ENCODE measurements at places on chromosomes 16 and 17.
A peak's percentile ranks its signal among the peaks of the same experiment; 100 is the strongest.

- DNase-seq = peak; percentile 84
These were observed 767 bp downstream of the ARSG start for GRCh38 chr17:68291836-68292688.

GRCh38 chr17:82831818-82832200 lies 8.0 kb downstream of the ZNF750 start:
- DNase-seq = no peak

GRCh38 chr16:84610376-84610775 lies 7.5 kb downstream of the COTL1 start:
- no peak for DNase-seq

GRCh38 chr16:8966817-8967131 lies 3.1 kb upstream of the USP7 start:
- no peak for DNase-seq

- DNase-seq = peak; percentile 46
These were observed 8.7 kb upstream of the UBE2G1 start for GRCh38 chr17:4375039-4375748.

DNA sequence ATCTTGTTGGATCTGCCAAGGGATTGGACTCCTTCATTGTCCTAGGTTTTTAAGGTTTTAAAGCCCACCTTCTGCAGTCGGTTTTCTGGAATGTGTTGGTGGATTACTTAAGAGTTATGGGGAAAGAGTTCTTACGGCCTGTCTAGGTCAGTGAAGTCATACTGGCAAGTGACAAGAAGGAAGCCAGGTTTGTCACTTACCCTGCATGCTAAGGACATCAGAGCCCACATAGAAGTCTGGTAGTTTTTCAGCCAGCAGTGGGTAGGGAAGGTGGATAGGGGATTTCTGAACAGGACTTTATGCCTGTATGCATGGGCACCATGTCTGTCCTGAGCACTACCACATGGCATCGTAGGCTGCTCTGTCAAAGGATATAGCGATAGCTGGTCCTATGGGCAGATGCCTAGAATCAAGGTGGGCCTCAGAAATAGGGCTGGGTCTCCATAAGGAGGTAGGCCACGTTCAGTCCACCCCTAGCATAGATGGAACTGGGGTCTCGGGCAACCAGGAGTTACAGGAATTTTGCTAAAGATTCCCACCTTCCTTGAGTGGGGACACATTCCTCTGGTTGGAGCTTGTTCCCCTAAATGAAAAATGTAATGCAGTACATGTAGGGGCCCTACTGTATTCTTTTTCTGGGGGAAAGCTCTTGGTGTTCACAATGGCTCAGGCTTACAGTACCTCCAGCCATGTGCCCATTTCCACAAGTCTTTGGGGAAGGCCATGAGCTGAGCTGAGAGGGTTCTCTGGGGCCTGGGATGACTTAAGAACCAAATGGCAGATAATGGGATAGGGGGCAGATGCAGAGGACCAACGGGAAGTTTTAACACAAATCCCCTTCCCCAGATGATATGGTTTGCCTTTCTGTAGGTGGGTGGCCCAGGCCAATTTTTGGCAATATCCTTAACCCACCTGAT lies 27.5 kb downstream of the TRPV2 start:
- DNase-seq = no peak

- DNase-seq = no peak
These were observed 8.5 kb upstream of the CCL1 start for GRCh38 chr17:34371405-34372100.

- DNase-seq = no peak
These were observed 3.5 kb downstream of the TBX2 start for GRCh38 chr17:61402978-61403800.

DNA sequence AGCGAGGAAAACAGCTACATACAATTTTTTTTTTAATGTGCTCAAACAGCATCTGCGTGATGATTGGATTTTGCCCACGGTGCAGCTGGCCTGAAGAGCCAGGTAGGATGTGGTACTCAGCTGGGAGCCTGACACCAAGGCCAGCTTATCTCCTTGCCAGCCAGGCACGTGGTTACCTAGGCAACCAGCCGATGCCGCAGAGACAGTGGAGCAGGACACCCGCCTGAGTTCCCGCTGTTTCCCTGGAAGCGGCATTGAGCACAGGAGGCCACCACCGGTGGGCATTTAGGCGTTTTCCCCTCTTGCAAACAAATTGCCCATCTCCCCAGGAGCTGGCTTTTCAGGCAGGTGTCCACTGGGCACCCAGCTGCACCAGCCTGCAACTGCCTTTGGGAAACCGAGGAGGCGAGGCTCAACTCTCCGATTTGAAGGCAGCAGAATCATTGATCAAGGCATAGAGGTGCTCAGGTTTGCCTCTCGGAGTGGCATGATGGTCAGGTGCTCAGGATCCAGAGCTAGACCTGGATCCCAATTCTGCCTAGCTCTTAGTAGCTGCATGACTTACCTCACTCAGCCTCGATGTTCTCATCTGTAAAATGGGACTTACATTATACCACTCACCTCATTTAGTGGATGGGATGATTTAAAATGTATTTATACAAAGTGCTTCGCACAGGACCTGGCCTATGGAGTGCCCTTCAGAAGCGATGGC lies 137.5 kb upstream of the PLCG2 start:
- no peak for DNase-seq

GRCh38 chr16:1206786-1207185 lies 18.3 kb downstream of the TPSG1 start:
- no peak for DNase-seq

DNA sequence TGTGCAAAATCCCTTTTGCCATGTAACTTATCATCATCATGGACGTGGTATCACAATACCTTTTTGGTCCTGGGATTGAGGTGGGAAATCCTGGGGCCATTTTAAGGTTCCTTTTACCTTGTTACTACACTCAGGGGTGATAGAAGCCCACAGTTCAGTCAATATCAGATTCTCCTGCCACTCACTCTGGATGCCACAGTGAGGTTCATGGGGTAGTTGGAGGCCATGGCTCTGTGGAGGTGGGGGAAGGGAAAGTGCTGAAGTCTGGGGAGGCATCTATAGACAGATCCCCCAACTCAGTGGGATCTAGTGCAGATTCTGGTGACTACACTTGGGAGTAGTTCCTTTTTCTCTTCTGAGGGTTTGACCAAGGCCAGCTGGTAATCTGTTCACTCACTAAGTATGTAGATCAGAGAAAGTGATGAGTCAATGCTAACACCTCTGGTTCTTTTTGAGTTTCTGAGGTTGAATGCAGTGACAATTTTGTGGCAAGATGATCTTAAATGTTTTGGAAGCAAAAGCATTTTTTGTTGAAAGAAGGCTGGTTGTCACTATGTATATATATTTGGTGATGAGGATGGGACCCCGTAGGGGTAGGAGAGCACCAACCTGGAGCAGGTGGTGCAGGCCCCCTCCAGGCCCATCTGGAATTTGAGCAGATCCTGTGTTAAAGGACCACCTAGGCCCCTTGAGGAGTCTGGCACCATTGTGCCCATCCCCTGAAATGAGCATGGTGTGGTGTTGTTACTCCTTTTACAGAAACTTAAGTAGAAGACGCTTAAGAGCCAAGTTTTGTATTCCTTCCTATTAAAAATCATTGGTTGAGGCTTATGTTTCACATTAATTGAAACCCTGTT lies 18.8 kb upstream of the IRF8 start:
- DNase-seq = no peak
